NCI-H1417 (cell line): ENCODE measurements at places on chromosomes 3 and 15.

- DNase-seq, result no peak
These were observed 334.2 kb upstream of the ALCAM start for GRCh38 chr3:105032541-105032940.

DNA sequence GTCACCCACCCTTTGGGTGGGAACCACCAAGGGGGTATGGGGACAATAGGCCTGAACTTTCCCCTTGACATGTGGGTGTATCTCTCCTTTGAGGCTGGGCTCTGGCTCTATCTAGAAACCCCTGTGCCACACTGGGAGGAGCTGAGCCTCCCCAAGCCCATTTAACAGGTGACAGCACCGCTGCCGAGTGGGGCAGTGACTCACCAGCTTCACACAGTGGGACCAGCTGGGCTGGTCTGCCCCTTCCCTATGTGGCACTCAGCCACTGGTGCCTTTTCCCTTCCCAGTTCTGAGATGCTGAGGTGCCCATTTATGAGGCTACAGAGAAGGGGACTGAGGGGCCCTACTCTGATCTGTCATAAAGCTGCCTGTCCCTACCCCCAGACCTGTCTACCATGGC is 5.1 kb downstream of the PSTPIP1 start:
- no peak for DNase-seq

DNA sequence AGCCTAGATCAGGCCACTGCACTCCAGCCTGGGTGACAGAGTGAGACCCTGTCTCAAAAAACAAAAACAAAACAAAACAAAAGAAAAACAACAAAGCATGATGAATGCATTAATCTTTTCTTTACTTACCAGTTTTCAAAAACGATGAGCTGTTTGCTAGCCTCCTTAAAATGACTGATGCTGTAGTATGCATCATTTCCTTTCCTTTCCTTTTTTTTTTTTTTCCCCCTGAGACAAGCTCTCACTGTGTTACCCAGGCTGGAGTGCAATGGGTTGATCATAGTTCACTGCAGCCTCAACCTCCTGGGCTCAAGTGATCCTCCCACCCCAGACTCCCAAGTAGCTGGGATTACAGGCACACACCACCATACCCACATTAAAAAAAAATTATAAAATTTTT is 202.0 kb downstream of the ADAMTSL3 start:
- no peak for DNase-seq

DNA sequence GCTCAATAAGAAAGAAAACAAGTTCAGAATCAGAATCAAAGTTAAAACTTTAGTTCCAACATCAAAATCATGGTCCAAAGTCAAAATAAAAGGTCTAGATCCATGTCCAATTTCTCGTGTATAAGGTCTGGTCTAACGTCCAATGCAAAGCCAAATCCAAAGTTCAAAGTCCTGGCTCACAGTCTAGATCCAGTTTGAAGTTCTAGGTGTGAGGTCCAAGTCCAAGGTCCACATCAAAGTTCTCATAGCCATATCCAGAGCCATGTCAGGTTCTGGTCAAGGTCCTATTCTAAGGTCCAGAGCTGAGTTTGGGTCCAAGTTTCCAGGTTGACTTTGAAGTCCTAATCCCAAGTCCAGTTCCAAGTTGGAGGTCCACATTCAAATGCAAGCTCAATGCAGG is 40.7 kb upstream of the VIPR1 start:
- DNase-seq, result no peak

- peak; percentile 89 for DNase-seq
These were observed 2.2 kb upstream of the EPHB3 start for GRCh38 chr3:184559336-184559735.

DNA sequence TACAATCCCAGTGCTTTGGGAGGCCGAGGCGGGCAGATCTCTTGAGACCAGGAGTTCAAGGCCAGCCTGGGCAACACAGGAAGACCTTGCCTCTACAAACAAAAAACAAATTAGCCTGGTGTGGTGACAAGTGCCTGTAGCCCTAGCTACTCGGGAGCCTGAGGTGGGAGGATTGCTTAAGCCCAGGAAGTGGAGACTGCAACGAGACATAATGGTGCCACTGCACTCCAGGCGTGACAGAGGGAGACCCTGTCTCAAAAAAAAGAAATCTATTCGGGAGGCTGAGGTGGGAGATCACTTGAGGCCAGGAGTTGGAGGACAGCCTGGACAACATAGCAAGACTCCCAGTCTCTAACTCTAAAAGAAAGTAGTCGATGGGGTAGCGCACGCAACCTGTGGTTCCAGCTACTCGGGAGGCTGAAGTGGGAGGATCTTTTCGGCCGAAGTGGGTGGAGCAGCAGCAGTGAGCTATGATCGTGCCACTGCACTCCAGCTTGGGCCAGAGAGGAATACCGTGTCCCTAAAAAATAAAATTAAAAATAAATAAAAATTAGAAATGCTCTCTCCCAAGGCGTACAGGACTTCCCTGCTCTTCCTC is 775 bp downstream of the C3orf33 start:
- DNase-seq, result no peak

DNA sequence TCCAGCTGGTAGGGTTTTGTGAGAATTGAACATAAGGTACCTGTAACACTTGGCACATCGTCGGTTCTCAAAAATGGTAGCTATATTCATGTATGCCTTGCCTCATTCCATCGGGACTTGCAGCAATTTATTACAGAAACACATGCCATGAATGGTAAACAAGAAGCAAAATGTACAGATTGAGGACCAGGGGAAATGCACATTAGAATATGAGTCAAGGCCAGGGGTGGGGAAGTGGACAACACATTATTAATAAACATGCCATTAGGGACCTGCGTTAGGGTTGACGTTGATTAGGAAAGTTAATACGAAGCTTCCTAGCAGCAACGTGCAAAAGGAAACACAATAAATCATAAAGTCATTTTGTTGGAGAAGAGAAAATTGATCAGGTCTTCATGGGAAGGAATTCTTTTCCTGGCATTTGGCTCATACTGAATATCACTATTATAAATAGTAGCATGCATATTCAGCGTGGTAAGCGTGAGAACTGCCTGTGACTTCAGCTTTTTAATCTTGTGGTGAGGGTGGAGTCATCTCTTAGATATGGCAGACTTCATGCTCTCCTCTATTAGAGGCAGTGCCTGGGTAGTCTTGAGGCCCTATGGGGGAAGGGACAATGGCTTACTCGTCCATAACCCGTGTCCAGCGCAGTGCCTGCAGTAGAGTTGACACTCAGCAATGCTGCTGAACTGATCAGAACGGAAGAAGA is 184.9 kb downstream of the SV2B start:
- DNase-seq, result no peak

DNA sequence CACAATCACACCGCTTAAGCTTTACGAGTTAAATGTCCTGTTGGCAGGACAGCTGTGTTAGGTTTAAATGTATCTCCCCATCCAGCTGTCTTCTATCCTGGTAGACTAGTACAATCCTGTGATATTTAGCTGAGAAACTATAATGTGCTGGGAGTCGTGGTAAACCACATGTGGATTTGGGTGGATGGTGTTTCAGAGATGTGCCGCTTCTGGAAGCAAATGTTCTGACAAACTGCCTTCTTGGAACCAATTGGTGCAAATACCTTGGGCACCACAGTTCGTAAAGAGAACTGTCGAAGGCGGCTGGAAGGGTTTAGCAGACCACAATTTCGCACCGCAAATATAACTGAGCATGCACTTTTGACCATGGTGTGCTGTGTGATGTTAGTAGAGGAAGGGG is 15.0 kb downstream of the SCG5 start:
- no peak for DNase-seq

DNA sequence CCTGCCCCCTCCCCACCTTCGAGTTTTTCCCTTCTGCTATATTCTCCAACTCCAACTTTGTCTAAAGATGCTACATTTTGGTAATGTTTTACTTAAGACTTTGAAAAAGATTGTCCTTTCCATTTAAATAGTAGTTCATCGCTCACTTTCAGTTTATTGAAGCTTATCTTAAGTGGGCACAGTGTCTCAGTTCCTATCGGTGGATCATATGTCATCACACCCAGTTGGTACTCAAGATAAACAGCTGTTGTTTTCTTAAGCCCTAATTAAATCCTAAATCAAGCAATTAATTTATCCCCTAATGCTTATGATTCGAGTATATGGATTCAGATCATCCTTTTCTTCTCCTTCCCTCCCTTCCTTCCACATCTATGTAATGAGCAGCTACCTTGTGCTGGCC is 210.7 kb downstream of the TLE3 start:
- DNase-seq, result no peak

GRCh38 chr3:57546616-57547015 is 2.5 kb upstream of the DNAH12 start:
- no peak for DNase-seq

DNA sequence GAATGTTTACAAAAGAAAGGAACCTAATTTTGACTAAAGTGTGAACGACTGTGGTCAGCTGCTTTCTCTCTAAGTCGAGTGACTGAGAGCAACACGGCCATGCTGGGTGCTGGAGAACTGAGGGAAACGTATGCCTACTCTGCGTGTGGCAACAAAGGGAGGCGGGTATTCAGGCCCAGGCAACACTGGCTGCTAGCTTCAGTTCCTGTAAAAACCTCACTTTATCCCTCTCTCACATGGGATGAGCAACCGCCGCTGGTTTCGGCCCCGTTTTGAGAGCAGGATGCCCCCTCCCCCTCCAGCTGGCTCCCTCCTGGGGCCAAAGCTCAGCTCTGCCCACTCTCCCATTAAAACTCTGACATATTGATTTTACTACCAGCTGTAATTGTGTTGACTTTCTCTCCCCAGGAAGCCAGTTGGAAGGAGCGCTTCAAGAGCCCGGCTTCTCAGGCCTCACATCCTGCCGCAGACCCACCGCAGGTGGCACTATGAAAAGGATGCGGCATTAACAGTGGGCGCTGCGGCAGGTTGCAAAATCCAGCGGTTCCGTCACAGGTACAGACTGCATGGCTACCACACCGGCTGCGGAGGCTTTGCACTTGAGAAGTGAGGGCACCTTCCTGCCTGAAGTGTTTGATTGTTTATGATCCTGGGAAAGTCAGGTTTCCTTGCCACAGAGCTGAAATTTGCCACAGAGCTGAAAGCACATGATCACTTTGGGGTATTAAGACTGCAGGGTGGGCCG is 12.7 kb downstream of the PLXND1 start:
- DNase-seq, result peak; percentile 98

- DNase-seq, result peak; percentile 95
These were observed 163.3 kb downstream of the AKAP13 start for GRCh38 chr15:85543741-85544155.

DNA sequence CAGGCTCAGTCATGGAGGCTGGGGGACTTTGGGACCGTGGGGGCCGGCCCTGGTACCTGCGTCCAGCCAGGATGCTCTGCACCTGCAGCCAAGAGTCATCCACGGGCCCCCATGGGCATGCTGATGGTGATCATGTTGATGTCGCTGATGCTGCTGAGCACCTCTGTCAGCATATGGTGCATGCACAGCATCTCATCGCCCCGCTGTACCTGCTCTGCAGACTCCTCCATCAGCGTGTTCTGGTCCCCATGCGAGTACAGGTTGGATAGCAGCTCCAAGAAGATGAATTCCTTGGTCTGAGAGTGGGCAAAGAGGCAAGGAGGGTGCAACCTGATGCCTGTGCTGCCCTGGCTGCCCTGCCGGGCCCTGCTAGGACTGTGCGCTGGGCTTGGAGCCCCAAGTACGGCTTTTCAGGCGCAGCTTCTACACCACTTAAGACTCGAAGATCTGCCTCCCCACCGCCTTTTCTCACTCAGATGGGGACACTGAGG is 7.2 kb downstream of the RPS17 start:
- DNase-seq, result no peak

- no peak for DNase-seq
These were observed 5.4 kb upstream of the CRBN start for GRCh38 chr3:3184876-3185275.

- no peak for DNase-seq
These were observed 135.1 kb upstream of the HACD2 start for GRCh38 chr3:123719862-123720453.

- no peak for DNase-seq
These were observed 72.2 kb upstream of the CCNL1 start for GRCh38 chr3:157232141-157232540.

DNA sequence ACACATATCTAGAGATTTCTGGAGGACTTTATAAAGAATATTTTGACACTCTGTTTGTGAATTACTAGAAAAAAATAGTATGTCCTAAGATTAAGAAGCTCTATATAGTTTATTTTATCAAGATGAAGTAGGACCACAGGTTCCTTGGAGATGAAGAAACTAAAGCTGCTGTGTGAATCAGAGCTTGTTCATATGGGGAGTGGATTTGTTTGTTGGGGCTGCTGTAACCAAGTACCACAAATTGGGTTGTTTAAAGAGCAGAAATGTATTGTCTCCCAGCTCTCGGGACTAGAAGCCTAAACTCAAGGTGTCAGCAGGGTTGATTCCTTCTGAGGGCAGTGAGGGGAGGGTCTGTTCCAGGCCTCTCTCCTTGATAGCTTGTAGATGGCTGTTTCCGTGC is 270.6 kb upstream of the UMPS start:
- no peak for DNase-seq

DNA sequence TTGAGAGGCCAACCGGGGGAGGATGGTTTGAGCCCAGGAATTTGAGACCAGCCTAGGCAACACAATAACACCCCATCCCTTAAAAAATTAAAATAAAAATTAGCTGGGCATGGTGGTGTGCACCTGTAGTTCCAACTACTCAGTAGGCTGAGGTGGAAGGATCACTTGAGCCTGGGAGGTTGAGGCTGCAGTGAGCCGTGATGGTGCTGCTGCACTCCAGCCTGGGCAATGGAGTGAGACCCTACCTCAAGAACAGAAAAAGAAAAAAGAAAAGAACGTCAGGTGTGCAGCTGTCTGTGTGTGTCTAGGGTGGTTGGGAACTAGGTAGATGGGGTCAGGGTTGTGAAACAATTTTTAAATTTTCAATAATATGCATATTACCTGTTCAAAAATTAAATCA is 96.2 kb upstream of the BHLHE40 start:
- no peak for DNase-seq

- no peak for DNase-seq
These were observed 467.9 kb upstream of the ATP11B start for GRCh38 chr3:182325213-182325950.

DNA sequence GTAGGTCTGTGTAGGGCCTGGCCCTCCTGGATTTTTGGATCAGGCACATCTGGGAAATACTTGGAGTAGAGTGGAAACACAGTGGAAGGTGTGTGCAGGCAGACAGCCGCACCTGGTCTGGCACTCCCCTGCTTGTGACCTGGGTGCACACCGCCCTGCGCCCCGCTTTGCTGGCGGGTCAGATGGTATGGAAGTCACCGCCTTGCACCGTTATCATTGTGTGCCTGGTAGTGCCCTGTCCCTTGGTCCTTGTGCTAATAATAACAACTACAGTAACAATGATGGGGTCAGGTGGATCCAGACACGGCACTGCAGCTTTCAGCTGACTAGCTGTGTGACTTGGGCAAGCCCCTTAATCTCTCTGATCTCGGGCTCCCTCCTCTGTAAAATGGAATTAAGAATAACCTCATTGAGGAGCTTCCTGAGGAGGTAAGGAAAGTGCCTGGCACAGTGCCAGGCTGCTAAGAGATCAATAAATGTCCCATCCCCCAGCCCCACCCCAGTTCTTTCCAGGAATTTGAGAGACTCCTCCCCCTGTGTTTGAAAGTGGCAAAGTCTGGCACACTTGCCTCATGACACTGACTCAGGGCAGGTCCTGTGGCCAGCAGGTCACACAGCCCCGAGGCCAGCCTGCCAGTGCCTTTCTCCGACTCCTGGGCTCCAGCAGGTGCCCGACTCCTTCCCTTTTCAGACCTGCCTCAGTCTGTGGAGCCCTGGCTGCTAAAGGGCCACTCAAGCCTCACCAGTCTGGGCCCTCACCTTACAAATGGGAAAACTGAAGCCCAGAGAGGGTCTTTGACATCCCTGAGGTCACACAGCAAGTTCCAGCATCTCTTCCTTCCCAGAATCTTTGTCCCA is 9.8 kb downstream of the ISG20 start:
- DNase-seq, result no peak
